ENCODE measurements at places on chromosomes 11 and 22.
A peak's percentile ranks its signal among the peaks of the same experiment; 100 is the strongest.

DNA sequence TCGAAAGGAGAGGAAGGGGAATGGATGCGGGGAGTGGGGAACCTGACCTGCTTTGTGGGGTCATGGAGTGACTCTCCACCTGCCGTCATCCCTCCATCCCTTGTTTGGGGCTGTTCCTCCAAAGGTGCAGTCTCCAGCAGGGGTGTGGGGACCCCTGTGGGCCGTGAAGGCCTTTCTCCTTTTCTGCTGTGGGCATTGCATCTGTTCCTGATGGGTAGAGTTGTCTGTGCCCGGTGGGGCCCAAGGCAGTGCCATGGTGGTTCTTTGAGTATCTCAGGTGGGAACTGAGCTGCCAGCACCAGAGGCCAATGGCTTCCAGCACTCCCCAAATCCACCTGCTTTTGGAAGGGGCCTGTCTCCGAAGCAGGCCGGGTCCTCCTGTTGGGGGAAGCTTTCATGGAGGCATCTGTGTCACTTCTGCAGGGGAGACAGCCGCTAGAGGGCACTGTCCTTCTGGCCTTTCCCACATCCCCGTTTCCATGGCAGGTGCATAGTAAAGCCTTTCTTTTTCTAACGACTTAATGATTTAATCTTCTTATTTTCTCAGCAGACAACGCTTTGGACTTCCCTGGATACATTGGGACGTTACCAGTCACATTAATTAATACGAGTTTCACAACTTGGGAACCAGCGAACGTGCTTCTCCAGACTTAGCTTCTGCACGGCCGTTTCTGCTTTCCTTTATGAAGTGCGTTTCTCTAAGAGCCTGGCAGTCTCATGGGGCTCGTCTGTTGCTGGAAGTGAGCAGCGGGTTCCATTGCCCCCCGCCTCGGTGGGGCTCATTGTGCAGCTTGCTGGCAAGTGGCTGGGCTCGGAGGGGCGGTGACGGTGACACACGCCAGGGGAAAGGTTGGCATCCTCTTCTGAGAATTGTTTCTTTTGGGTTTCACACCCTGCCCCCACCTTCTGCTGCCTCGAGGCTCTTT, 57.1 kb downstream of the PARVB start:
- peak; percentile 44 for DNase-seq

DNA sequence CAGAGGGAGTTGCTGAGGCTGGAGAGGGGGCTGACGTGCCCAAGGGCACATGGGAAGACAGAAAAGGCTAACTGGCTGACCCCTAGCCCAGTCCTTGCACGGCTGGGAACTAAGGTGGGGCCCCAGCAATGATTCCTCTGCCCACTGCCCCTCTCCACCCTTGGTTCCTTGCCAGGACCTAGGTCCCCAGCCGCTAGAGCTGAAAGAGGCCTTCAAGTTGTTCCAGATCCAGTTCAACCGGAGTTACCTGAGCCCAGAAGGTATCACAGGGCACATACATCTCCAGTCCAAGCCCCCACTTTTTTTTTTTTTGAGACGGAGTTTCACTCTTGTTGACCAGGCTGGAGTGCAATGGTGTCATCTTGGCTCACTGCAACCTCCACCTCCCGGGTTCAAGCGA, 390 bp downstream of the CTSW start:
- no peak for DNase-seq

- no peak for DNase-seq
Measured at GRCh38 chr22:30046716-30047363, 33.4 kb upstream of the HORMAD2 start.

- no peak for DNase-seq
Measured at GRCh38 chr11:8290081-8290810, 26.6 kb upstream of the LMO1 start.

DNA sequence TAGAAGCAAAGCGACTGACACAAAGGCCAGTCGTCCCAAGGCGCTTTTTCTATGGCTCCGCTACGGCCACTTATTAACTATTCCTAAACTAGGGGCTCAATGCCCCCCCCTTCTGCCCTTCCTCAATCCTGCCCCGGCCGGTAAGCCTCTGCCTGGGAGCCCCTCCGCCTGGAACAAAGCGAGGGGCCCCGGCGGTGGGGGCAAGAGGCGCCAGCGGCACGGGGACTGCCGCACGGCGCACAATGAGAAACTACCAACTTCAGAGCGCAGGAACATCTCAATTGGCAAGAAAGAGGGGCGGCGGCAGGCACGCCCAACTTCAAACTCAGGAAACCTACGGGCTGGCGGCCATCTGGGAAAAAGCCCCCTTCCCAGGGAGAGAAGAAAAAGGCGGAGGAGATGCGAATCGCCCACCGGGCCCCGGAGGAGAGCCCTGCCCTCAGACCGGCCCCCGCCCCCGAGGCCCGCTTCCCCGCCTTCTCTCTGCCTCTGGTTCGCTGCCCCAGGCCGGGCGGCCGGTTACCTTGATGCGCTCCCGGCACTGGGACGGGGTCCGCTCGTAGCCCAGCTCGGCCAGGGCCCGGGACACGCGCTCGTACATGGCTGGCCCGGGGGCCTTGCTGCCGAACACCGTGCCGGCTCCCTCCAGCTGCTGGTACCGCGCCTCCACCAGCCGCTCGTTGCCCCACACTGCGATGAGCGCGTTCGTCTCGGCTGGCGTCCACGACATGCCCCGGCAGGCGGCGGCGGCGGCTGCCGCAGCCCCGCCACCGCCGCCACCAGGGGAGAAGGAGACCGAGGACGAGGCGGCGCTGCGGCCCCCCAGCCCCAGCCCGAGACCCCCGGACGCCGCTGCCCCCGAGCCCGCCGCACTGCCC, 619 bp downstream of the MSANTD2 start:
- no peak for DNase-seq

DNA sequence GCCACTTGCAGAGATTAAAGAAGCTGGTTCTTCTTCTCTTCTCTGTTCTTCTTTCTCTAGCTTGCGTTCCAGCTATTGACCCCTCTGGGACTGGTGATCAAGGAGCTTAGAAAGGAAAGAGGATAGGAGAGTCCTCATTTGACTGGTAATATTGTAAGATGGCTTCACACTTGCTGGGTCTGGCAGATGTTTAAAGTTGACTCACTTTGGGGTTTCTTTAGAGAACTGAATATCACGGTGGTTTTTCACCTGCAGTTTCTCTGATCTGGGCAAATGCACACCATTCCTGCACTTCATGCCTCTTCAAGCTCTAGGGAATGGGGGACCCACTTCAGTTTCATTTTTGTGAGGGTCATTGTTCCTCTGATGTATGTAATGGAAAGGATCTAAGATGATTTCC, 41.8 kb upstream of the DEUP1 start:
- DNase-seq, result no peak

DNA sequence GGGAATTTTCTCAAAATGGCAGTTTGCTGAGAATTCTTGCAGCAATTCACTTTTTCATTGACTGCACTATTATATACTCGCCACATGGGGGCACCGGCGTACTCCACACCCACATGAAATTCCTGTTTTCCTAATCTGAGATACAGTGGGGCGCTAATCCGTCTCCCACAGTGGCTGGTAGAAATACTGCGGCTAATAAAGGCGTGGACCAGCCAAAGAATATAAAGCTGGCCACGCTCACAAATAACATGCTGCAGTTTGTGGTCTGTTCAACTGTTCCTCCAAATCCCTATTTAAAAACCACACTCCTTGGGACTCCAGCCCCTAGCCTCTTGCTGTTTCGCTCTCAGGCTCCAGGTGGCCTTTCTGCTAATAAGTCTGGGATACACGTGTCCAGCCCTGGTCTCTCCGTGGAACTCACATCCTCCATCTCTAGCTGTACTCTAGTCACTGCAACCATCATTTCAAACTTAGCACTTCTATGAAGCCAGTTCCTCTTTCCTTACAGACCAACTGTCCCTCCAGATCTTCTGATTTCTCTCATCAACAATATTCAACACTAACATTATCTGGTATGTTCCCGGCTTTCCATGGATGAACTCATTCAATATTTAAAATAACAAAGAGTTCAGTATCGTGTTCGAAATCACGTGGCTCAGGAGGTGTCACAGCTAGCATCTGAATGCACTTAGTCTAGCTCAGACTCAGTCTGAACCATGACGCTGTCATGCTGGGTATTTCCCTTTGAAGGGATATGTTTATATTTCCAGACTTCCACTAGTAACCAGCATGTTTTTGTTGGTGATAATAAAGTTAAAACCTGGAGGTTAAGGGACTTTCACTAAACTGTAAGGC, 22.0 kb downstream of the TBRG1 start:
- DNase-seq, result peak; percentile 63

- peak; percentile 13 for DNase-seq
Measured at GRCh38 chr11:78564490-78565467, 9.9 kb downstream of the NARS2 start.

- DNase-seq, result no peak
Measured at GRCh38 chr11:77770629-77771028, 49.9 kb downstream of the RSF1 start.

DNA sequence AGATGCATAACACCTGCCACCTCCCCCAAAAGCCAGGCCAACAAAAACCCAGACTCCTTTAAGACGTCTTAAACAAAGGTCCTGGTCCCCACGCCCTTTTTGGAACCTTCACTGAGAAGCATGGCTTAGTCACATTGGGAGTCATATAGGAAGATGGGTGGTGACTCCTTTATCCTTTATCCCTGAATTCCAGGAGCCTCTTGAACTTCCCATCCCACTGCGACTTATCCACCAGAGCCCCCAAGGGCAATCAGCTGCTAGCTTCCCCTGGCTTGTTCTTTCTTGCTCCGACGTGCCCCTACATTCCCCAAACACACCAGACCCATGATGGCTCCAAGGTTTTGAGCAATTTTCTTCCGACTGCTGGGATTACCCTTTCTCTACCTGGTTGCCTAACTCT, 567.0 kb upstream of the CADM1 start:
- DNase-seq, result no peak

DNA sequence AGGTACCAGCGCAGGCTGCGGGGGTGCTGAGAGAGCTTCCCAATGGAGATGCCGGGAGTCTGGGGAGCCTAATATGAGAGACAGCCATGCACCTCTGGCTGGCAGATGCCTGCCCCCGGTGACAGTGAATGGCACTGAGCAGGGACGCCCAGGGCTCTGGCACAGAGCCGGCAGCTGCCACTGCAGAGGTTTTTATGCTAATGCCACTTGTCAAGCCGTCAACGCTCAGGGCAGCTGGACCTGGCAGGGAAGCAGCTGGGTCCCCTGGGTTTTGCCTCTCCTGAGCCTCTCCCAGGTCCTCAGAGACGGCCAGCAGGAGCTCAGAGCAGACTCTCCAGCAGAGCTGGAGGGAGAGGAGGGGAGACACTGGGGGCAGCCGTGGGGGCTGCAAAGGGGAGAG, 573.6 kb downstream of the BUD13 start:
- peak; percentile 87 for DNase-seq

DNA sequence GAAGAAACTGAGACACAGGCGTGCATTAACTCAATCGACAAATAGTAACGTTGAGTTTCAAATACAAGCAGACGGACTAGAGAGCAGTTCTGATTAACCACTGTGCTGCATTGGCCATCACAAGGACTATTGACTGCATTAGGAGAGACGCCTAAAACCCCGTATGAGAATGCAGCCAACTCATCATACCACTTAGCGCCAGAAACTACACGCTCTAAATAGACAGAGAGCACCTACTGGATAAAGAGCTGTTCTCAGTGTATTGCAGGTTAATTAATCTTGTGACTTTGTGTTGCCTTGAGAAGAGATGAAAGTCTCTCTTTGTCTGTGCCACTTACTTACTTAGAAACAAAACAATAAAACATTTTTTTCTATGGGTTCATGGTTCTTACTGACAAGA, 484.0 kb downstream of the OPCML start:
- no peak for DNase-seq

DNA sequence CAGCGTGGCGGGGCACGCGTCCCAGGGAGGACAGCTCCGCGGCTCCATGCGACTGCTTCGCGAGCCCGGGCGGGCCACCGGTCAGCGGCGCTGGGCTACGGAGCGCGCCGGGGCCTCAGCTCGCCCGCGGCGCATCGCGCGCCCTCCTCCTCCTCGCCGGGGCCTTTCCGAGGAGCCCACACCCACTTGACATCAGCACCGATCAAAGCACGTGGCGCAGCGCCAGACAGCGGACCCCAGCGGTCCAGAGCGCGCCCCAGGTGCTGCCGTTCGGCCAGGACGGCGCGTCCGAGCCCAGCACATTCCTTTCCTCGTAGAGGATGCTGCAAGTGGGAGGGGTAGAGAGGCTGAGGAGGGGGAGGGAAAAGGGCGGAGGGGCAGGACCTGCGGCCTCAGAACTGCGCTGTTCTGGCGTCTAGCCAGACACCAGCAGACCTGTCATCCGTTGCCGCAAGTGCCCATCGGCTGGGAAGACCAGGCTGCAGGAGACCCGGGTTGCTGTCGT, 88.6 kb downstream of the PLEKHA7 start:
- no peak for DNase-seq

DNA sequence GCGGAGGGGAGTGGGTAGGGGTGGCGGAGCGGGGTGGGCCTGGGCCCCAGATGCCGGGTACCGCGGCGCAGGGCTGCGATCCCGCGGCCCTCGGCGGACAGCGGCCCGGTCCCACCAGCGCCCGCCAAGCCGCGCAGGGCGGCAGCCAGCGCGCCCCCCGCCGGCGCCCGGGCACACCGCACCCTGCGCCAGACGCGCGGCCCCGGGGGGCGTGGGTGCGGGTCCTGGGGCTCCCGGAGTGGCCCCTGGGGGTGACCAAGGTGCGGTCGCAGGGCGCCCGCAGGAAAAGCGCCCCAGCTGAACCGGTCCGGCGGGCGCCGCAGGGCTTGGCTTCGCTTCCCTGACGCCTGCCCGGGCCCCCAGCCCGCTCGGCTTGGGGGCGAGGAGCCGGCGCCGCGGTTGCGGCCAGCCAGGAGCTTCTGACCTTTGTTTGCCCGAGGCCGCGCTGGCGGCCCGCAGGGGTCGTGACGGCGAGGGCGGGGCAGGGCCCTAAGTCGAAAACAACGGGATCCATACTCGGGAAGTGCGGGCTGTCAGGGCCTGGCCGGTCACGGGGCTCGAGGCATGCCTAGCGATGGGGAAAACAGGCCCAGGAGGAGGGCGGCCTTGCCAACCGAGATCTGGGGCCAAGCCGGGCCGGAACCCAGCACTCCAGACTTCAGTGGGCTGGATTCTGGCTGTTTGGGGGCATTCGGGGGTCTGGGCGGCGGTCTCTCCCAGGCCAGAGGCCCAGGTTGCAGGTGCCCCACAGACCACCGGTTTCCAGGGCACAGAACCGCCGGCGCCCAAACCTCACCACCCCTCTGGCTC, 581 bp upstream of the AP5B1 start:
- DNase-seq, result no peak

DNA sequence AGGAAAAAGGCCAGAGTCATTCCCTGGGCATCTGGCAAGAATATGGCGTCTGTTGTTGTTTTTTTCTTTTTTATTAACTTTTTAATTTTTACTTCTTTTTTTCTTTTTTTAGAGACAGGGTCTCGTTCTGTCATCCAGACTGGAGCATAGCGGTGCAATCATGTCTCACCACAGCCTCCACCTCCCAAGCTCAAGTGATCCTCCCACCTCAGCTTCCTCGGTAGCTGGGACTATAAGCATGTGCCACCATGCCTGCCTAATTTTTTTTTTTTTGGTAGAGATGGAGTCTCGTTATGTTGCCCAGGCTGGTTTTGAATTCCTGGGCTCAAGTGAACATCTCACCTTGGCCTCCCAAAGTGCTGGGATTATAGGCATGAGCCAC, 54.0 kb upstream of the PRDM11 start:
- DNase-seq, result no peak

GRCh38 chr22:30705710-30706651, 11.3 kb downstream of the OSBP2 start:
- DNase-seq, result no peak

GRCh38 chr11:134373591-134374052, 38.4 kb downstream of the B3GAT1 start:
- DNase-seq, result no peak

GRCh38 chr11:10379871-10380568, 75.0 kb upstream of the AMPD3 start:
- DNase-seq, result no peak

GRCh38 chr11:23679041-23679440, 817.8 kb upstream of the LUZP2 start:
- no peak for DNase-seq
